Amniotic epithelial cell (primary cell): ENCODE measurements at places on chromosomes 13 and 19.

GRCh38 chr19:4354897-4355296, 11.5 kb downstream of the MPND start:
- DNase-seq = no peak

DNA sequence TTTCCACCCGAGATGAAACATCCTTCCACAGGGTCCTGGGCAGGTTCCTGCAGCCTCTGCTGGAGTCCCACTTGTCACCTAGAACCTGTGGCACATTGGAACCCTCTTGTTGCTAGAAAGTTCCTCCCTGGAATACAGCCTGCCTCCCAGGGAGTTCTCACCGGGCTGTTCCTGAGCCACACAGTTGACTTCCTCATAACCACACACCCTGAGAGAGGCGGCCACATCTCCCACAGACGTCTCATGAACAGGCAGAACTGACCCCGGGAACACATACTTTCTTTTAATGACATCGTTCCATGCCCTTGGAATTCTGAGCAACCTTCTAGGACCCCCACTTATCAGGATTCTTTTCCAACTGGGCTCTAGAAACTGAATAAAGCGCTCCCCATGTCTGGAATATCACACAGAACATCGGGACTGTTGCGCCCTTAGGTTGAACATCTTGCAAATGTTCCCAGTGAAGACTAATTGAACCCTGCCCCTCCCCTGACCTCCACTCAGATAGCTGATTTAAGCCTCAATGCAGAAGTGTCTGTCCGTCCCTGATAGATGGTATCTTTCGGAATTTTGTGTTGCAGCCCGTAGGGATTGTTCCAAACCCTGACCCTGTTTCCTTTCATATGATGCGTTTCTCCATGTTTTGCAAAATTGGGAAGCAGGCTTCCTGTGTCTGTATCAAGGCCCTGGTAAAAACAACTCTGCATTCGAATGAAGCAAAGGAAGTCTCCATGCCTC, 91.1 kb downstream of the RAB20 start:
- DNase-seq = no peak

GRCh38 chr19:47130120-47130588, 481 bp upstream of the SAE1 start:
- no peak for DNase-seq

DNA sequence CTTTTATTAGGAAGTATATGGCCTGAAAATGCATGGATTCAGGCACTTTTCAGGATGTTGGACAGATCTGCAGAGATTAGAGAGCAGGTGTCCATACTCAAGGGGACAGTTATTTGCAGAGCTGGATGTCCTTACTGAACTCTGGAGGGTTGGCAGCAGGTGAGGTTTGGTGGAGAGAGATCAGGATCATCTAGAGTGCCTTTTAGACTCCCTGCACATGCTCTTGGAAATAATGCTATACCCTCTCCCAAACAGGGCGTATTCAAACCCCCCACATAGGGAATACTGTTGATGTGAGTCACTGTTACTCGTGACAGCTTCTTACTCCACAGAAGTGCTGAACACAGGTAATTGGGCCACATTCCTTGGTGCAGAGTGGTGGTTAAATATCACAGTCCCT, 725.7 kb upstream of the SGCG start:
- no peak for DNase-seq

DNA sequence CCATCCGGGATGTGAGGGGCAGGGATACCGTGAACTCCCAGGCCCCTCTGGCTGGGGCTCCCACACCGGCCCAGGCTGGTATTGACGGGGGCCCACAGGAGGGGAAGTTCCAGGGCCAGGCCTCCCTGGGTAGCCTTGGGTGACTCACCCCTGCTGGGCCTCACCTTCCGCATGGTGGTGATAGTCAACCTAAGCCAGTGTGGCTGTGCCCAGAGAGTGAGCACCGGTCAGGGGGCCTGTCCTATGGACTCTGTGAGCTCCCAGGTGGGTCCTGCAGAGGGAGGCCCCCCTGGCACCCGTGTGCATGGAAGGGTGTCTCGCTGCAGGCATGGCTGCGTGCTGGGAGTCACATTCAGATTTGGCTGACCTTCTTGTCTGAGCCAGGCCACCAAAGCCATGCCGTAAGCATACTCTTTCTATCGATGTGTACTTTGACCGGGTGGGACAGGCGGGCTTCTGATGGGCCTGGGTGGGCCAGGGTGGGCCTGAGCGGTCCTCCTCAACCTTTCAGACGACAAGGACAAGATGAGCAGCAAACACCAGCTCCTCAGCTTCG, 27.6 kb downstream of the DHX34 start:
- DNase-seq = peak; percentile 25

DNA sequence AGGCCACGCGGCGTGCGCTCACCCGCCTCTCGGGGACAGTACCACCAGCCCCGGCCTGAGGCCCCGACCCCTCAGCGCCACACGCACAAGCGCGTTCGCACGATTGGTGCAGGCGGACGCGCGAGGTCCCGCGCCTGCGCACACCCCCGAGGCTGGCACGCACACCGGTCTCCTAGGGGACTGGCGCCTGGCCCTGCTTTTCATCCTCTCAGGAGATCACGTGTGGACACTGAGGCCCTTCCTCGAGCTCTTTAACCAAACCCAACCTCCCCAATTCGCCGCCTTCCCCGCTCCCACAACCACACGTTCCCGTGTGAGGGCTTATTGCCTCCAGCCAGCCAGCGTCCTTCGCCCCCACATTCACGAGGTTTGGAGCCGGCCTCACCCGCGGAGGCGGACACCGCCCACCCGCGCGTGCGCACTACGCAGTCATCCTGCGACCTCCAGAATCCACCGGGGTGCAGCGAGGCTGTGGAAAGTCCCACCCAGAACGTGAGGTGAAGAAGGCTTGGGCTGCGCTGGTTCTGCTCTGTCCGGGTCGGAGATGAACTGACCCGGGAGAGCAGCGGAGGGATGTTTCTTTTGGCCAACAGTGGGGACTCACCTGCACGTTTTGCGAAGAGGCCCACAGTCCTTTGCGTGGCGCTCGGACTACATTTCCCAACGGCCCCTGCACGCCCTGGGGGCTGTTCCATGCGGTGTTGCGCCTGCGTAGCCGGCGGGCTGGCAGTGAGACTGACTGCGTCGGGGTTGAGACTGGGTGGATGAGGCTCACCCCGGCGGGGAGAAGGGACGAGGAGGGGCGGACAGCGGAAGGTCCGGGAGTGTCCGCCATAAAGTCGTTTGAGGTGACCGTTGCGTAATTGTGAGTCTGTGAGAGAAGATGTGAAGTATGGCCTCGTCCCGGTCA, 539 bp upstream of the ZNF667 start:
- DNase-seq = peak; percentile 83

DNA sequence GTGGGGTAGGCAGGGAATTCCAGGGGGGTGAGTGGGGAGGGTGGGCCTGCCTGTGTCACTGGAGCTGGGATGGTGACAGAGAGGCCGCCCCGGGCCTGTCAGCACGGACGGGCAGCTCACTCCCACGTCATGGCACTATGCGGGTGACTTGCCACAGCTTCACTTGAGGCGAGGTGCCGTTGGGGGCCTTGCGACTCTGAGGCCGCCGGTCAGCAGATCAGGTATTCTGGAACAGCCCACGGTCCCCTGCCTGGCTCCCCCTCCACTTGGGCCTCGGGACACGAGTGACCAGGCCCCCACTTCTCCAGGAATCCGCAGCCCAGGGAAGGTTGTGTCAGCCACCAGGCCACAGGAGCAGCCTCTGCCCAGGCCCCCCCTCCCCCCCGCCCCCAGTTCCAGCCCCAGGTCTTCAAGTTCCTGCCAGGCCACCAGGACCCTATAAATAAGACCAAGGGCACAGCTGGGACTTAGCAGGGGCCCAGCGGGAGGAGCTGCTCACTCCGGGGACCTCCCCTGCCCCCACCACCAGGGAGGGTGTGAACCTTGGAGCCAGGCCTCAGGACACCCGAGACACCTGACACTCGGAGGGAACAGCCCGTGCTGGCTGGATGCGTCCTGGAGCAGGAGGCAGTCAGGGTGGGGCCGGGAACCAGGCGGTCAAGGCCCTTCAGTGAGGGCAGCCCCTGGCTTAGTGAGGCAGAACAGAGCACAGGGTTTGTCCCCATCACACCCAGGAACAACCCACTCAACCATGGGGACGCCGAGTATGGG, 2.7 kb upstream of the MIDN start:
- no peak for DNase-seq

DNA sequence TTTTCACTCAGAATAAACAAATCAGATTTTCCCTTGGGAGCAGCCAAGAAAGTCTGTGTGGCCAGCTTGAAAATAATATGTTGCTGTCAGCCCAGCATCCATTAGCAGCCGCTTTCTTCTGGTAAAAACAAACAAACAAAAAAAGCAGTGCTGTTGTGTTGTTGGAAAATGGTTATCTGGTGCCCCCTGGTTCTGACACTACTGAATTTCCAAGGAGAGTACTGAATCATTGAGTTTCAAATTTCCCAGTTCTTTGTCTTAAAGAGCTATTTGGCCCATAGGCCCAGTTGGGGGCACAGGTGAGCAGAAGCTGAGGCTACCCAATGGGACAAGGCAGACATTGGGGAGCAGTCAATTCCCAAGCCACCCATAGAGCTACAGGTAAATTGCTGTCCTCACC, 995.9 kb downstream of the UQCRFS1 start:
- no peak for DNase-seq

DNA sequence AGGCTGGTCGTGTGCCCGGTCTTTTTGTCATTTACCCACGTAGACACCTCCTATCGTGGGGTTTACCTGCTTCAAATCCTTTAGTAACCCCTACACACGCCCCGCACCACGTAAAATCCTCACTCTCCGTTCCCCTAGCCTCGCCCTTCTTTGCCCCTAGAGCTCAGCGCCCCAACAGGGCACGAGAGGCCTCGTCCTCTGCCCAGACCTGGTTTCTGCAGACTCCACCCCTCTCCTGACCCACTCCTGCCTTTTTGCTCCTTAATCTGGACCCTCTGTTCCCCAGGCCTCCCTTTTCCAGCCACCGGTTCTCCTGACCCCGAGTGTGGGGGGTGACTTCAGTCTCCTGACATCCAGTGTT, 412 bp downstream of the ZNF528 start:
- peak; percentile 14 for DNase-seq

DNA sequence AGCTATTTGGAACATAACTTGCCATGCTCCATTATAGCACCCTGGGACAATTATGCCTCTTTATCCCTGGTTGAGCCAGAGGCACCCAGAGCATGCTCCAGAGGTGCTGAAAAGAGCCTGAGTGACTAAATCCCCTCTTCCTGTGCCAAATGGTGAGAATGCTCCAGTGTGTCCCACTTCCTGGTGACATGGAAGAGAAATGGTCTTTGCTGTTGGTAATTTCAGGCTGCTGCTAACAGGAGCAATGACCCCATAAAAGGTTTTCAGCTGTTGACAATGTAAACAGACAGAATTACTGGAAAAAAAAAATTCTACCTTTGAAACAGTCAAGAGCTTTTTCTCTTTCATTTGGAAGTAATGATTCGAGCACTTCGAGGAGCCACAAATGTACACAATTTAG, 341.8 kb downstream of the FGF9 start:
- DNase-seq = no peak

GRCh38 chr19:1875646-1876495, 9.4 kb downstream of the ABHD17A start:
- DNase-seq = peak; percentile 76

- peak; percentile 82 for DNase-seq
These were observed 129.3 kb upstream of the SERP2 start for GRCh38 chr13:44244288-44244687.

DNA sequence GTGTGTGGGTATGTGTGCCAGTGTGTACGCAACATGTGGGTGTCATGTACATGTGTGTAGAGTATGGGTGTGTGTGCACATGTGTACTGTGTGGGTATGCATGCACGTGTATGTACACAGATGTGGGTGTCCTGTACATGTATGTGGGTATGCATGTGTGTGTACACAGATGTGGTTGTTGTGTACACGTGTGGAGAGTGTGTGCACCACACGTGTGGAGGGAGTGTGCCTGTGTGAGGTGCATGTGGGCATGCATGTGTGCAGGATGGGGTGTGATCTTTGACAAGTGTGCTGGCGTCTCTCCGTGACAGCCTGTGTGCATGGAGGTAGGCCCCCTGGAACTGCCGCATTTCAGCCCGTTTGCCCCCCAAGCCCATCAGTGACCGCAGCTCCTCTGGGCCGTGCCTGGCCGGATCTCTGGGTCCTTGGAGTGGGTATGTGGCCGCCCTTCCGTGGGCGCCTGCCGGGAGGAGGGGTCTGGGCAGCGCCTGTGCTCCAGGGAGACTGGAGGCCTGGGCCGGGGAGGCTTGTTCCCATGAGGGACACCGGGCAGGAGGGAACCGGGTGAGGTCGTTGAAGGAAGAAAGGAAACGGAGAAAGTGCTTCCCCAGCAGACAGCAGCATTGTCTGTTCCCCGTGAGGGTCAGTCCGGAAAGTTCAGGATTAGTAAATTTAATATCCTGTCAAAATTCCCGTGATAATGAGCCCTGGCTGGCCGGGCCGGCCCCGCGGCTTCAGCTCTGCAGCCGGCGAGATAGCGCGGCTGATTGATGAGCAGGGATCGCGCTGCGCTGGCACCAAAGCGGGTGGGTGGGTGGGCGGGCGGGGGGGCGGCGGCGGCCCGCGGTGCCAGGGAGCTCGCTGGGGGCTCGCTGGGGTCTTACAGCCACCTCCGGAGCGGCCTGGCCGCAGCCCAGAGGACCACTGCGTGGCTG, 91.1 kb upstream of the SOX1 start:
- DNase-seq = no peak

GRCh38 chr13:50466456-50466855, 377.0 kb downstream of the DLEU7 start:
- DNase-seq = no peak

DNA sequence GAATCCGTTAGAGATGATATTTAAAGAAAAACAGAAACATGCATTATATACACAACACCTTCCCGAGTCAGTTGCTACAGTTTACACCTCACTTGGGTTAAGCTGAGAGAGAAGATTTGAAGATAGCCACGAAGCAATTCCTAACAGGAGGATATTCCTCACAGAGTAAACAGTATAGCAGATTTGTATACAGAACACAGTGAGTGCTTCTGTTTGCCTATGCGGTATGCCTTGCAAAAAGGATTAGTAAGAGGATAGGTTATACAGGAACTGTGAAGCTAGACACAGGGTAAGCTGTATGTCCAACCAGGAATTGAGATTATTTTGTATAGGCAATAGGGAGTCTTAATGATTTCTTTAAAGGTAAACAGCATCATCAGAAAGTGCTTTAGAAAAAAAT, 471.8 kb downstream of the LIG4 start:
- DNase-seq = no peak

DNA sequence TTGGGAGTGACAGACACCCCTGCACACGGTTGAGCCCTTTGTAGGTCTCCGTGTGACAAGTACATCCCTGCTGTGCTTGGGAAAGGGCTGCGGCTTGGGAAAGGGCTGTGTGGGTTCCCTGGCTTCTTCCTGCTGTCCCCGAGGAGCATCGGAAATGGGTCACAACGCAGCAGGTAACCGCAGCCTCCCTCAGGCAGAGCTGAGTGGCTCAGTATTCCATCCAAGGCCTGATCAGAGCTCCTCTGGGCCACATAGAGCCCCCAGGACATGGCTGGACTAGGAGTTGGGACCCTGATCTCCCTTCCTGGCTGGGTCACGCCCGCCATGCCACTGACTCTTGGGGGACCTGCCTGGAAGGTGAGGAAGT, 16.3 kb downstream of the TECR start:
- no peak for DNase-seq

- DNase-seq = peak; percentile 81
These were observed 209.3 kb downstream of the KCNRG start for GRCh38 chr13:50224534-50224933.

GRCh38 chr19:49255674-49256073, 69.3 kb downstream of the SLC6A16 start:
- DNase-seq = no peak

GRCh38 chr13:27267596-27267995, 3.0 kb upstream of the RASL11A start:
- no peak for DNase-seq
